ENCODE measurements at places on chromosomes 6 and 20.

DNA sequence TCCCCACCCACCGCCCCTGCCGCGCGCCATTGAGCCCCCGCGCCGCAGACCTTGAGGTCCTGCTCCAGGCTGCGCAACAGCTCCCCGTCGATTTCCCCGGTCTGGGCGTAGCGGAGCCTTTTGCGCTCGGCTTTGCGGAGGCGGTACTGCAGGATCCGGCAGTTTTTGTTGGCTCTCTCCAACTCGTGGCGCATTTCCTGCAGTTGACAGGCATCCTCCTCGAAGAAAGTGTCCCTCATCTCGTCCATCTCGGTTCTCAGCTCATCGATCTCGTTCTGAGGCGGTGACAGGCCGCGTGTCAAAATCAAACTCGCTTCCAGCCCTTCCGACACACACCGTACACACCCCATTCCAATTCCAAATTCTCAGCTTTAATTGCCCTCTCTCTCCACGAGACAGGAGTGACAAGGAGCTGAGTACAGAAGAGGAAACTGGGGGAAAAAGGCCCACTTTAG, 4.3 kb downstream of the MTCL3 start:
- no peak for DNase-seq

DNA sequence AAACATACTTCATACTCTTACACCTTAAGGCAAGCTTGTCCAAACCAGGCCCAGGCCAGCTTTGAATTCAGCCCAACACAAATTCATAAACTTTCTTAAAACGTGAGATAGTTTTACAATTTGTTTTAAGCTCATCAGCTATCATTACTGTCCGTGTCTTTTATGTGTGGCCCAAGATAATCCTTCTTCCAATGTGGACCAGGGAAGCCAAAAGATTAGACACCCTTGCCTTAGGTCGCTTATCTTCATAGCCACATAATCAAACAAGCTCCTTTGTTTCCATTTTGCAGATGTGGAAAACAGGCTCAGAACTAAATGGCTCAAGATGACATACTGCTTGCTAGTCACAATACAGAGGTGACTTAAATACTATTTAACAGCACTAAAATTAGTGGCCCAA, 6.0 kb downstream of the SALL4 start:
- DNase-seq: no peak

DNA sequence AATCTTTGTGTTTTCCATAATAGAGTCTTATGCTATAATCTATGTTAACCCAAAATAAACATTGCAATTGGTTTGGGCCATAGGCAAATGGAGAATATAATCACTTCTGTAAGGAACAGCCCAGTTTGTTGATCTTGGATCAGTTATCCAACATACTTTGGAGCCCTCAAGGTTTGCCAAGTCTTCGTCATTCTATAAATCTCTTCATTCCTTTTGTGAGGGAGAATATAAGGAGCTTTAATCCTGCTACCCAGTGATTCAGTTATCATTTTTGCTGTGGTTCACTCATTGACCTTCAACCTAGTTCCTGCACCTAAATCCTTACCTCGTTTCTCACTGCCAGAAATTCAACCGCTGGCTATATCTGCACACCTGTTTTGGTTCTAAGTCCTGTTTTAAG, 500.3 kb upstream of the PTCHD4 start:
- no peak for DNase-seq

DNA sequence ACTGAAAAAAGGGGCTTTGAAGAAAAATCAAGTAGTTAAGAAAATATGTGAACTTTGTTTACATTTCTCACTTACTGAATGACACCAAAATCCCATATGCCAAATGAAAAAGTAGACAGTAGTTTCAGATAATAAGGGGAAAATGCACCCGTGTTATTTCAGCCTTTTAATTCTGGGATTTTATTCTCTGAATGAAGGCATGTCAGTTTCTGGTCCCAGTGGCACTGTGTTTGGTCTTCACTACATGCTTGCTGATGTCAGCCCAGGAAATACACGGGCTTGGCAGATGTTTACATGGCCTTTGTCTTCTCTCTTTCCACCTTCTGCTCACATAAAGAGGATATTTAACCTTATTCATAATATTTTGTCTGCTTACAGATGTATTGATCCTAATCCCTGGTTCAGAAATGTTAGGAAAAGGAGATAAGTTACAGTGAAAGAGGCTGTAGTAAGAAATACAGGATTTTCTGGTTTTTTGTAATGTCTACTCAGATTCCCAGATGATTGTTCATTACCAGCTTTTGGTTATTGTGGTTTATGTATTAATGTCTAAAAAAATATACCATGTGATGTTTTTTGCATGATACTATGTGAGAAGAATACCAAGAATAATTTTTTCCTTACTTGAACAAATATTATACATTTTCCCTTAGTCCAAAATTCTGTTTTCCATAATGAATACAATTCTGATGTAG, 27.7 kb downstream of the DSE start:
- no peak for DNase-seq

GRCh38 chr6:107272246-107272645, 156.9 kb upstream of the BEND3 start:
- DNase-seq: no peak

GRCh38 chr6:56510984-56511531, 131.6 kb downstream of the DST start:
- no peak for DNase-seq

DNA sequence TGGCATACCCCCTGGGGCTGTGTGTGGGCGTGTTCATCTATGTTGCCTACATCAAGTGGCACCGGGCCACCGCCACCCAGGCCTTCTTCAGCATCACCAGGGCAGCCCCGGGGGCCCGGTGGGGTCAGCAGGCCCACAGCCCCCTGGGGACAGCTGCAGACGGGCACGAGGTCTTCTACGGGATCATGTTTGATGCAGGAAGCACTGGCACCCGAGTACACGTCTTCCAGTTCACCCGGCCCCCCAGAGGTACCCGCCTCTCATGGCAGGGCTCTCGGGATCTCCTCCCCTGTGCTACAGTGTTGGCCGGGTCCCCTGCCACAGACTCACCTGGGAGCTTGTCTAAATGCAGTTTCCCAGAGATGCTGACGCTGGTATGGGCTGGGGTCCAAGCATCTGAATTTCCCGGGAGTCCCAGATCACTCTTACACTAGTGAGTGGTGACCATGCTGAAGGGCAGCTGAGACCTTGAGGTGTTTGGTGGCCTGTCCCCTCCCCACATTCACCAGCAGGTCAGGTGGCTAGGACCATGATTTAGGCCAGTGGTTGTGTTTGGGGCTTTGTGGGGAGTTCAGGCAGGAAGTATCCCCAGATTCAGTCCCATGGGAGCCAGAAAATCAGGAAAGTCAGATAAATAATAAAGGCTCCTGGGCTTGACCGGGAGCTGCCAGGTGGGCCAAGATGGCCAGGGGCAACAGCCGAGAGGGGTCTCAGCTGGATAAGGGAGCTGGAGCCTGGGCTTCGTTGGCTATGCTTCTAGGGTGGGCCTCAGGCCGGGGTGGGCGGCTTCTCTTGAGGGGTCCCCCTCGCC, 11.8 kb downstream of the ENTPD6 start:
- no peak for DNase-seq

GRCh38 chr6:87277123-87277522, 45.3 kb upstream of the SMIM8 start:
- DNase-seq: no peak

- no peak for DNase-seq
Measured at GRCh38 chr6:125804264-125804663, 13.5 kb downstream of the NCOA7 start.

DNA sequence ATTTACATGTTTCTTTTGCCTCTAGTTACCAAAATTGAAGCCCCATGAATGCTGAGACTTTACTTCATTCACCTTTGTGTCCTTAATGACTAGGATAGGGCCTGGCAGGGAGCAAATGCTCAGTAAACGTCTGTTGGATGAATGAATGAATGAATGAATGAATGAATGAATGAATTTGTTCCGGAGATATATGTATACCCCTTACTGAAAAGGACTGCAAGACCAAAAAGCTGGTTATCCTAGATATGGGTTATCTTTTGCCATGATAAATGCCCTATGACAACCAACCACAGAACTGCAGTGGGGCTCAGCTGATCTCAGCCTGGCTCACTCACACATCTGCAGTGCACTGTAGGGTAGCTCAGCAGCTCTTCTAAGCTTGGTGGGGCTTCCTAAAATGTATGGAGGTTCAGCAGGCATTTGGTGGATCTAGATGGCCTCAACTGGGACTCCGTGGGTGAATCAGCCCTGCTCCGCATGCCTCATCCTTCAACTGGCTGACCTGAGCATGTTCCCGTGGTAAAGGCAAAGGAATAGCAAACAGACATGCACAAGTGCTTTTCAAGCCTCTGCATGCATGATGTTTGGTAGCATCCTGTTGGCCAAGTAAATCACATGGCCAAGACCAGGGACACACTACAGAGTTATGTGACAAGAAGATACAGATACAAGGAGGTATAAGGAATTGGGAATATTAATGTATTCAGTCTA, 378.7 kb upstream of the SOX4 start:
- DNase-seq: no peak

- DNase-seq: no peak
Measured at GRCh38 chr6:144190593-144190992, 40.3 kb downstream of the STX11 start.

GRCh38 chr6:67854098-67854497, 781.0 kb upstream of the ADGRB3 start:
- no peak for DNase-seq

GRCh38 chr20:1944345-1945091, 49.3 kb downstream of the SIRPA start:
- DNase-seq: no peak

- no peak for DNase-seq
Measured at GRCh38 chr20:34337544-34337943, 25.5 kb upstream of the ITCH start.

- DNase-seq: no peak
Measured at GRCh38 chr20:1618954-1619540, 762 bp downstream of the SIRPB1 start.

GRCh38 chr20:14235355-14235754, 102.1 kb downstream of the FLRT3 start:
- no peak for DNase-seq

GRCh38 chr6:145530454-145530853, 204.9 kb downstream of the EPM2A start:
- no peak for DNase-seq

DNA sequence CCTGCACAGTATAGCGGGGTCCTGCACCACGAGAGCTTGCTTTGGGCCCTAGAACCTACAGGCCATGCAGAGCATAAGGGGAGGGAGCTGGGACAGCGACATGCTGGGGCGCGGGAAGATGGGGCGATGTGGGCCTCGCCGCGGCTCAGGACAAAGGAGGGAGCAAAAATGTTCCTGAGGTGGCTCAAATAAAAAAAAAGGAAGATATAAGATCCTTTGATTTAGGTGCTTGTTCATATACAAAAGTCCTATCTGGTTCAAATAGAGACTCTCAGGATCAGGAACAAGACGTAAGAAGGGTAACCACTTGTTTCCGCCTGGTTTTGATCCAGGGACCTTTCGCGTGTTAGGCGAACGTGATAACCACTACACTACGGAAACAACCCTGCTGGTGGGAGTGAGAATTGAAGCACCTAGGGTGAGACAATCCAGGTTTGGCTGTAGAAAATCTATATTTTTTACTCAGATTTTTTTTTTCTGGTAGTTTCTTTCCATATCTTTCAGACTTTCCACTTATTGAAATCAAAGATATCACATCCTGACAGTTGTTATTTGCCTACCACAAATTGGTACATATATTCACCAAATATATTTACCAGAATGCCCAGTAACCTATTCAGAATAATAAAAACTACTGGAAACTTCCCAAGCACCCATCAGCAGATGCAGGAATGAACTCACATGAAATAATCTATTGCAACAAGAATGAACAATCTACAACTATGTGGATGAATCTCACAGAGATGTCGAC, 177.9 kb upstream of the ZNF184 start:
- no peak for DNase-seq

- DNase-seq: no peak
Measured at GRCh38 chr6:16316741-16317251, 78.4 kb downstream of the GMPR start.
